ENCODE measurements at places on chromosomes 2 and 18.

GRCh38 chr2:9990736-9991135 is 39.2 kb downstream of the GRHL1 start:
- DNase-seq = no peak

DNA sequence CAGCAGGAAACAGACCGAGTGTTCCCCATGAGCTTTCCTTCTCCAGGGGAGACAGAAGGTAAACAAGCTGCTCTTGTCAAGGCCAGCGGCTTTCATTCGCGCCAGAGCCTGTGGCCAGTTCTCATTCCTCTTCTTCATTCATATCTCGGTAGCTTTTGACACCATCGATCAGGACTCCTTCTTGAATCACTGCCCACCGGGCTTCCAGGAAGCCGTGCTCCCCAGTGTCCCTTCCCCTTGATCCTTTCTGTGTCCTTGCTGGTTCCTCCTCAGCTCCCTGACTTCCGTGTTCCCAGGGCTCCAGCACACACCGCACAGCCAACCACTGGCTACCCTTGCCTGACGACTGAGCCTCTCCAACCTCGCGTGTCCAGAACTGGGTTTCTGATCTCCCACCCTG is 14.1 kb downstream of the SLC66A3 start:
- no peak for DNase-seq

GRCh38 chr2:217181512-217181911 is 321.6 kb upstream of the TNP1 start:
- no peak for DNase-seq

DNA sequence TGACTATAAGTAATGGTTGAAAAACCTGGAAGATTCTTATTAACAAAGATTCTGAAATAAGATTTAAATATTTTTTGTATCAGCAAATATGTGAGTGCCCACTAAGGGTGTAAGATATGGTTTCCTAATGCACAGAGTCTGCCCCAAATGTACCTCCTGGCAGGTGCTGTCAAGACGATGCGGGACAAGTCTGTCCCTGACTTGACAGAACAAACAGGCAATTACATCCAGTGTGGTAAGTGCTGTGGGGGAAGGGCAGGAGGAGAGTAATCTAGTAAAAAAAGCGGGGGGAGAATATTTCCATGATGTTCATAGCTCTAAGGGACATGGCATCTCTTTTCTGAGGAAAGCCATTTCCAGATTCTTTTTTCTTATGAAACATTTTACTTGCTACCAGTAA is 127.5 kb downstream of the COL4A4 start:
- no peak for DNase-seq

GRCh38 chr2:148048475-148049221 is 27.8 kb downstream of the MBD5 start:
- DNase-seq = no peak

DNA sequence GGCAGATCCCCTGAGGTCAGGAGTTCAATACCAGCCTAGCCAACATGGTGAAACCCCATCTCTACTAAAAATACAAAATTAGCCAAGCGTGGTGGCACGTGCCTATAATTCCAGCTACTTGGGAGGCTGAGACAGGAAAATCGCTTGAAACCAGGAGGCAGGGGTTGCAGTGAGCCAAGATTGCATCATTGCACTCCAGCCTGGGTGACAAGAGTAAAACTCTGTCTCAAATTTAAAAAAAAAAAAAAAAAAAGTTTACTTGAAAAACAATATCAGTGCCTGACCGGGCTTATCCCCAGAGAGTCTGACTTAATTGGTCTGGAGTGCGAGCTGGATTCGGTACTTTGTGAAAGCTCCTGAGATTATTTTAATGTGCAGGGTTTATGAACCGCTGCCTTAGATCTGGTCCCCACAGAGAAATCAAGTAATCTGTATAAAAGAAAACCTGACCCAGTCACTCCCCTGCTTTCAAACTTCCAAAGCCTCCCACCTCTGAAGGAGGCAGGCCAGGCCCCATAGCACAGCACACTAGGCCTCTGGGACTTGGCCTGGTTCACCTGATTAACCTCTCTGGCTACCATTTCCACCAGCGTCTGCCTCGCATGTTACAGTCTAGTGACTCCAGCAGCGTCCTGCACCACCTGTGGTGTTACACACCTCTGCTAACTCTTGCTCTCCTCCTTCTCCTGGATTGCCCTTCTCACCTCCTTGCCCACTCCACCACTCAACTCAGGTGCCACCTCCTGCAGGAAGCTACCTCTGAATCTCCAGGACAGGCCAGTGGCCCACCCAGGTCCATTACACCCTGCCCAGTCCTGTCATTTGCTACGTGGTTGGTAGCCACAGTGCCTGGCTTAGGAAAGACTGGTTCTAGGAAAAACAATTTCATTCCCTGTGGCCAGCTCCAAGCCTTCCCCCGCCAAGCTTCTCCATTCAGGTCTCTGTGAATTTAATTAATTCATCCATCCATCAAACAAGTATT is 114.3 kb upstream of the PPP1CB start:
- DNase-seq = no peak

Measured in stimulated activated CD8-positive, alpha-beta memory T cell treated with anti-CD3 and anti-CD28 coated beads, Interleukin-7, amount 100 ng/mL, for 1 hour (primary cell).